Renal cortical epithelial cell (primary cell): ENCODE measurements at places on chromosomes 2 and 18.

DNA sequence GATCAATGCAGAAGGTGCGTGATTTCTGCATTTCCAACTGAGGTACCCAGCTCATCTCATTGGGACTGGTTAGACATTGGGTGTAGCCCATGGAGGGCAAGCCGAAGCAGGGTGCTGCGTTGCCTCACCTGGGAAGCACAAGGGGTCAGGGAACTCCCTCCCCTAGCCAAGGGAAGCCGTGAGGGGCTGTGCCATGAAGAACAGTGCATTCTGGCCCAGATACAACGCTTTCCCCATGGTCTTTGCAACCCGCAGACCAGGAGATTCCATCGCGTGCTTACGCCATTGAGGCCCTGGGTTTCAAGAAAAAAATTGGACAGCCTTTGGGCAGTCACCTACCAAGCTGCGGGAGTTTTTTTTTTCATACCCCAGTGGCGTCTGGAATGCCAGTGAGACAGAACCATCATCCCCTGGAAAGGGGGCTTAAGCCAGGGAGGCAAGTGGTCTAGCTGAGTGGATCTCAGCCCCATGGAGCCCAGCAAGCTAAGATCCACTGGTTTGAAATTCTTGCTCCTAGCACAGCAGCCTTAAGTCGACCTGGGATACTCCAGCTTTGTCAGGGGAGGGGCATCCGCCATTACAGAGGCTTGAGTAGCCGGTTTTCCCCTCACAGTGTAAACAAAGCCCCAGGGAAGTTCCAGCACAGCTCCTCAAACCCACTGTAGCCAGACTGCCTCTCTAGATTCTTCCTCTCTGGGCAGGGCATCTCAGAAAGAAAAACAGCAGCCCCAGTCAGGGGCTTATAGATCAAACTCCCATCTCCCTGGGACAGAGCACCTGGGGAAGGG is 21.7 kb downstream of the TFPI start:
- no peak for DNase-seq

DNA sequence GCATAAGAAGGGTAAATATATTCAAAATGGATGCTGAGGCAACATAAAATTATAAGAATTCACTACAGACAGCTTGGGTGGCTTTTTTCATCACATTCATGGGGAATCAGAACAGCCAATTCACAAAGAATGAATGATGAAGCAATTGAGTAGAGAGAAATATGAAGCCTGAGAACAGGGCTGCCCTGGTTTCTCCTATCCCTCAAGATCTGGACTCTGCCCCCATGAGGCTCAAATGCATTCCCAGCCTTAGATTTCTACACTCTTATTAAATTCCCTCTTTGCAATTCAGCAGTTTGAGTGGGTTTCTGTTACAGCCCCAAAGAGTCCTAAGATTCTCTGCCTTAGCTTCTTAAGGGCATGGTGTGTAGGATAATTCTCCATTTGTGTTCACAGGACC is 172.5 kb downstream of the MAIP1 start:
- peak; percentile 12 for DNase-seq

DNA sequence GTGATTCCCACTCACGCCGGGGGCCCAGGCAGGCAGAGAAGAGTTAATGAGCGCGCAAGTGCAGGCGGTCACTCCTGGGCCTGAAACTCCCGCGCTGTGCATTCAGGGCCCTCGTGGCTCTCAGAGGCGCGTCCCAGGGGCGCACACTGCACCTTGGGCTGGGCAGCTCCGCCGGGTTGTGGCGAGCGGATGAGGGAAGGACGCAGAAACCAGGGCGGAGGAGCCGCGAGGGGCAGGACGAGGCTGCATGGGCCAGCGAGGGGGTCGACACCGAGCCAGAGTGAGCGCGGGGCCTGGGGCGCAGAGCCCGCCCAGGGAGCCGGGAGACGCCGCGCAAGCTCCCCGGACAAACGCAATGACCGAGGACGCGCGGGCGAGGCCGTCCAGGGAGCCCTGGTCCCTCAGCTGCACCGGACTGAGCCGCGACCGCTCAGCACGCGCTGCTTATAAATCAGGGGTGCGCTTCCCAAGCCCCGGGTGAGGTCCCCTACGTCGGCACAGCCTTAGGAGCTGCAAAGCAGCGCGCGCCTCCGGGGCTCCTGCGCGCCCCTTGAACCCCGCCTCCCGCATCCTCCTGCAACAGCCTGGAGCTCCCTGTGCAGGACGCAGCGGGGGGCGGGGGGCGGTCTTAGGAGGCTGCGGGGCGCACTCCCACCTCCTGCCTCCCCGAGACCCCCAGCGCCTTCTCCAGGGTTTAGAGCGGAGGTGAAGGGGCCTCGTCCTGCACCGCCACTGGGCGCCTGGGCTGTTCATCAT is 180.2 kb upstream of the ALKAL2 start:
- no peak for DNase-seq

DNA sequence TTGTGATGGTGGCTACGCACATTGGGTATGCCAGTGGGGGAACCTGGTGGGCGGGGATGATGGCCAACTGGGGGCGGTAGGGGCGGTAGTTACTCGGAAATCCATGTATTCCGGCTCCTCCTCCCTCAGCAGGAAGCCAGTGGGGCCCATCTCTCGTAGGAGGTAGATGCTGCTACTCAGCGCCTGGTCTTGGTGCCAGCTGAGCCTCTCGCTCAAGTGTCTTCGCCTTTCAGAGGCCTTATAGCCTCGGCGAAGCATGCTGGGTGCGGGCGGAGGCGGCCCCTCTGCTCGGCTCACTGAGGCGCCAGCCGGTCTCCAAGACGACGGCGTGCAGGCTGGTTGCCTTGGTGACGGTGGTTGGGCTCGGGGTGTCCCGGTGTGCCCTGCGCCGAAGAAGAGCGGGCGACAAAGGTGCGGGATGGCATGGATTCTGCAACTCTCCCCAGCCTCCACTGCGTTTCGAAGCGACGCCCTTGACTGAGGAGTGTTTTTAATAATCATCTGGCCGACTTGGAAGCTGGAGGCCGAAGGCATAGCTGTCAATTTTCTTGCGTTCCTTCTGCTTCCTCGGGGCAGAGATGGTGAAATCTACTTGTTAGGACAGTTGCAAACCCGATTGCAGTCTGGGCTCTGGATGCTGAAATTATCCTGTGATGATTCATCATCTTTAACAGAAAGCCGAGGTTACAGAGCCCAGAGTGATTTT is at the start of gene ZSWIM2:
ZSWIM2 (minus strand) TSS at position 298 of the 706 bp plus-strand sequence; CDS start at position 258, 40 bp downstream.
- DNase-seq: peak; percentile 76
